NCI-H748 treated with DMSO at 0.1 percent for 48 hours (cell line): ENCODE measurements at places on chromosomes 3 and 15.

DNA sequence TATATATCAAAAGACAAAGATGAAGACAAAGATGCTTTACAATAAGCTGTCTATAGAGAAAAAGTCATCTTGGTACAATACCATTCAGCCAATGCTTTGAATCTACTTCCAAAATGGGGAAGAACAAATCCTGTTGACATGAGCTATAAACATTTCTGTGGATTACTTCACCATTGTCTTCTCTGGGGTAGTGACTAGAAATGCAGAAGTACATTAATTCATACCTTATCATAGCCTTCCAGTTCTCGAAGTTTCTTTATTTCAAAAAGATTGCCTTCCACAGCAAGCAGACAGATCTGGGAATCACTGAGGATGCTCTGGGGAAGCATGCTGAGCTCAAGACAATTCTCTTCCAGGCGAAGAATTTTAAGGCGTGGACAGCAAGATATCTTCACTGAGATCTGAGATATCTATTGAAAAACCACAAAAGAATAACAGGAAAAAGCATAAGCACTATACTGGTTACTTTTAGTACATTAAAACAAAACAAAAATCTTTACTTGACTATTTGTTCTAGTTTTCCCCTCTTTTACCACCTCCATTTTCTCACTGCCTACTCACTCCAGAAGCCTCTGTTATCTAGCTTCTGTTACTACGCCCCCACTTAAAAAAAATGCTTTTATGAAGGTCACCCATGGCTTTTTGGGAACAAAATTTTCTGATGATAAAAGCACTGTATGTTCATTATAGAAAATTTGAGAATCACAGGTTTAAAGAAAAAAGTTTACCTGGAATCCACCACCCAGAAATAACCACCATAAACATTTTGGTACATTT lies 3.6 kb downstream of the LRRC57 start:
- DNase-seq: no peak

DNA sequence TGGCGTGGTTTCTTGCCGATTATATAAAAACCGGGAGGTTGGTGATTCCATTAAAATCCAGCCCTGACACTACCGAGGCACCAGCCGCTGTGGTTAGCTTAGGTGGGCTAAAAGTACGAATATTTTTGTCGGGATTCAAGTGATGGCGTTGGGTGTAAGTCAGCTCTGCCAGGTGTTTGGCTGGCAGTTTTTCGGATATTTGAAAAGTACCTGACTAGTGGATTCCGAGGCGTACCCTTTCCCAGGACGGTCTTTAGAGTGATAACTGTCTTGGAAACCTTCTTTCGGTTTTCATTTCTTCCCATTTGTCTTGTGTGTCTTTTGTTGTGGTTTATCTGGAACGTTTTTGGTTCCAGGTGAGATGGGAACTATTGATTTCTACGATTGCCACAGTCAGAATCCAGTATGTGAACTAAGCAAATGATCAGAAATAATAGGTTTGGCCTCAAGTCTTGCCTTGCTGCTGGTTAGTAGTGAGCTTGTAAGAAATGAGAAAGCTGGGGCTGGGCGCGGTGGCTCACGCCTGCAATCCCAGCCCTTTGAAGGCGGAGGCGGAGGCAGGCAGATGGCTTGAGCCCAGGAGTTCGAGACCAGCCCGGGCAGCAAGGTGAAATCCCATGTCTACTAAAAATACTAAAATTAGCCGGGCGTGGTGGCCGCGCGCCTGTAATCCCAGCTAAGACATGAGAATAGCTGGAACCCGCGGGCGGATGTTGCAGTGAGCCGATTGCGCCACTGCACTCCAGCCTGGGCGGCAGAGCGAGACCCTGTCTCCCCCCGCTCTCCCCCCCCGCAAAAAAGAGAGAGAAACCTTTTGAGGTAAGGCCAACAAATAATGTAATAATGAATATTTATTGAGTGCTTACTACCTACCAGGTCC lies 1.4 kb downstream of the FYTTD1 start:
- DNase-seq: no peak

DNA sequence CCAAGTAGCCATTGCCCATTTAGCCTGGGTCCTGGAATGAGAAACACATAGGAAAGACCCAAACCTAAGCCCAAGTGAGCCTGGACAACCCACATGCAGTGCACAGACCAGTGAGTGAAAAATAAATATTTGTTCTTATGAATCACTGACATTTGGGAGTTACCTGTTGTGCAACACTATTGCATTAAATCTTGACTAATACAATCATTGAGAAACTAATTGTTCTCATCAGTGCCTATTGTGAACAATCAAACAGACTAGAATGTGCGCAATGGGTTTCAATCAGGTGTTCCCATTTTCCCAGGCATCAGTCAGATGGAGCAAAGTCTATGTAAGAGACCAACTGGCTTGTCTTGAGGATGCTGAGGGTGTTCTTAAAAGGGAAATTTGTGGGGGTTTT lies 54.7 kb upstream of the CNOT10 start:
- no peak for DNase-seq

DNA sequence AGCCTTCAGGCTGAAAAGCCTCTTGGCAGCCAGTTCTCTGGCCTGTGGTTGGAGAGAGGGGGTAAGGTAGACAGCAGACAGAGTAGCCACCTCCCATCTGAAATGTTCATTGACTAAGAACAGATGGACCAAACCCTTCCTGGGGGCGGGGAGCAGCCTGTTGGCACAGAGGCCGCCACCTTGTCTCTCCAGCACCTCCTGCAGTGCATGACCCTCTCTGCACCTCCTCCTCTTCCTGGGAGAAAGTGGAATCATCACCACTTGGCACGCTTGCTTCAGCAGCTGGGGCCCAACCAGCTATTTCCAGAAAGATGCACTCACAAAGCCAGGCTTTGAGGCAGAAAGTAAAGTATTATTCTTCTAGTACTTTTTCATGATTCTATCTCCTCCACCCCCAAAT lies 313.4 kb upstream of the CHRM5 start:
- no peak for DNase-seq

GRCh38 chr3:183576487-183577107 lies 21.1 kb upstream of the KLHL6 start:
- no peak for DNase-seq

DNA sequence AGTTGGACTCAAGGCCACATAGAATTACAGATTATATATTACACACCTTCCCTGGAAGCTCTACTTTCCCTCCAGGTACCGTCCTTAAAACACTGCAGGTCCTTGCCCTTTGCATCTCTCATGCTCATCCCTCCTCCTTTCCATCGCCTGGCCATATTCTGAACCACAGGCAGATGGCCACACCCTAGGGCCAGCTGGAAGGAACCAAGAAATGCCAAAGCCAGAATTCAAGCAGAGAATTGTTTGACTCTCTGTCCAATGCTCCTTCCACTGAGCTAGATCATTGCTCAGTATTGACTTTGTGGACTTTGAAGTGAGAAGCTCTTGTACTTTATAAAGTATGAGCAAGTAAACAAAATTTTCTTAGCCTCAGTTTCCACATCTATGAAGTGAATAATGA lies 170.3 kb upstream of the SLC24A5 start:
- DNase-seq: no peak

GRCh38 chr3:89571298-89571697 lies 463.9 kb downstream of the EPHA3 start:
- no peak for DNase-seq

DNA sequence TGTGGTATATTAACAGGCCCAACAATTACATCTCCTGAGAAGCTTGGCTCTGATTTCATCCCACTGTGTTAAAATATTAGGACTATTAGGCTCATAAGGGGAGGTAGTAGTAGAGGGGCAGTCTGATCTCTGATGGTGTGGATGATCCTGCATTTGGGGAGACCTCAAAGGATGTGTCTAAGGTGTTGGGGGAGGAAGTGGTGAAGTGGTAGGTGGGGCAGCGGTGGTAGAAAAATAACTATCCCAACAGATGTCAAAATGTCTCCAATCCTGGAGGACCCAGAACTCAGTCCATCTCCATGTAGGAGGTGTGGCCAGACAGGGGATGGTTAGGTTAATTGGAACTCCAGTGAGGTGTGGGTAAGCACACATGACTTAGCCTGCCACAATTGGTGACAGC lies 10.4 kb upstream of the IQCF6 start:
- no peak for DNase-seq

- no peak for DNase-seq
Measured at GRCh38 chr3:156172536-156172935, 52.2 kb downstream of the KCNAB1 start.

DNA sequence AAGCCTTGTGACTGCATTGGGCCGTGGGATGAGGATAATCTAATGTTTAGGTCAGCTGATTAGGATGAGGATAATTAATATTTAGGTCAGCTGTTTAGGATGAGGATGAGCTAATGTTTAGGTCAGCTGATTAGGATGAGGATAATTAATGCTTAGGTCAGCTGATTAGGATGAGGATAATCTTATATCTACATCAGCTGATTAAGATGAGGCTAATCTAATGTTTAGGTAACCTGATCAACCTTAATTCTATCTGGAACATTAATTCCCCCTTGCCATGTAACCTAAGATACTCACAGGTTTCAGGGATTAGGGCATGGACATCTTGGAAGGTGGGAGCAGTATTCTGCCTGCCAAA lies 362.8 kb downstream of the ULK4 start:
- no peak for DNase-seq

DNA sequence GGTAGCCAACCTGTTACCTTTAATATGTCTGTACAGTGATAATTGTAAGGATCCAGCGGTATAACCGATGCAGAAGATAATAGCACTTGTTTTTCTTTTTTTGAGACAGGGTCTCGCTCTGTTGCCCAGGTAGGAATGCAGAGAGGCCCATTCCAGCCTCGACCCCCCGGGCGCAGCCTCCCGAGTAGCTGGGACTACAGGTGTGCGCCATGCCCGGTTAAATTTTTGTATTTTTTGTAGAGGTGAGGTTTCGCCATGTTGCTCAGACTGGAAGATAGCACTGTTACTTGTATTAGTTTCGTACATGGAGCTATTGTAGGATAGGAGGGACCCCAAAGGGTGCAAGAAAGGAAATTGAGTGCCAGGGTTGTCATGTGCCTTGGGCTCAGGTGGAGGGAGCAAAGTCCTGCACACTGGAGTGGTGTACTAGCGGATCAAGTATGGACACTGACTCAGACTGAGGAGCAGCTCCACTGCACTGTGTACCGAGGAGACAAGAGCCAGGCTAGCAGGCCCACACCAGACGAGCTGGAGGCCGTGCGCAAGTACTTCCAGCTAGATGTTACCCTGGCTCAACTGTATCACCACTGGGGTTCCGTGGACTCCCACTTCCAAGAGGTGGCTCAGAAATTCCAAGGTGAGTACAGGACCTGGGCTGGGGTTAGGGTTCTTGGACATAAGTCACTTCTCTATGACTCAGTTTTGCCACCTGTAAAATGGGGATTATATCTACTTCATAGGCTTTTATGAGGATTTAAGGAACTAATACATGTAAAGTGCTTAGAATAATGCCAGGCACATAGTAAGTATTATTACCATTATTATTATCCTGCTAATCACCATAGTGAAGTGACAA lies 1.0 kb downstream of the OGG1 start:
- no peak for DNase-seq

GRCh38 chr3:32448686-32449474 lies 53.8 kb downstream of the CMTM6 start:
- DNase-seq: no peak

- DNase-seq: no peak
Measured at GRCh38 chr3:17643691-17644090, 98.7 kb downstream of the TBC1D5 start.

GRCh38 chr3:14943042-14943441 lies 4.3 kb upstream of the NR2C2 start:
- no peak for DNase-seq

- no peak for DNase-seq
Measured at GRCh38 chr3:62823461-62824050, 51.7 kb downstream of the CADPS start.

GRCh38 chr3:57680046-57680445 lies 12.8 kb downstream of the DENND6A start:
- no peak for DNase-seq

DNA sequence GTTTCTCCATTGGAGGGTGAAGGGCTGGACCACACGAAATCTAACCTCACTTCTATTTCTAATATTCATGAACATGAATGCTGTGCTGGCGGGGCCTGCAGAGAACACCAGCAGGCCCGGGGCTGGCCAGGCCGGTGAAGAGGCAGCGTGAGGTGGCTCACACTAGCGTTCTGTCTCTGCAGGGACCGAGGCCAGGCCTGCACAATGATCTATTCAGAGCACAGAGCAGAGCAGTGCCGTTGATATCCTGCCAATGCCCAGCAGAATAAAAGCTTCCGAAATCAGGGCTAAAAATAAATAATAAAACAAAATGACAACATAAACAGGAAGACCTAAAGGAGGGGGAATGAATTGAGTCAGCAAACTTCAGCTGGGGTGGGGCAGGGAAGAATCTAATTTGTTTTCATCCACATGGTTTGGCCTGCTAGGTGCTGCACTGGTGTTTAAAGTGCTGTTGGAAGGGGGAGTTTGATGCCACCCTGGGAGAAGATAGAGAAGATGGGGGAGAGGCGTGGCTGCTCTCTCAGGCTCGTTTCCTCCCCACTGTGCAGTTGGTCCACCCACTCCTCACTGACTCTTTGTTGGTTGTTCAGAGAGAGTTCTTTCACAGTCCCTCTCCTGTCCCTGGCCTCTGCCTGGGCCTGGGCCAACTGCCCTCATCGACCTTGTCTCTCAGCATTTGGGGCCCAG lies 837.1 kb downstream of the AGBL1 start:
- DNase-seq: peak; percentile 2

DNA sequence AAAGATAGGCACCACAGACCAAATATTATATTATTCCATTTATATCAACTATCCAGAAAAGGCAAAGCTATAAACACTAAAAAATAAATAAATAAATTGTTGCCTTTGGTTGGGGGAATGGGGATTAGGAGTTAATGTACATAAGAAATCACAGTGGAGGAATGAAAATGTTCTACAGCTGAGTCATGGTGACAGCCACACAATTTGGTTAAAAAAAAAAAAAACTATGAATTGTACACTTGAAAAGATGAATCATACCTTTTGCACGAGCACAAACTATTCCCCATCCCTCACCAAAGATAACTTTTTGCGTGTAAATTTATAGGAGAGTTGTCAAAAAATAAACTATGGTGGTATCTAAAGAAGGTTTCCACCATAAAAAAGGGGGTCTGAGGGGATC lies 103.2 kb downstream of the TBC1D5 start:
- DNase-seq: no peak

DNA sequence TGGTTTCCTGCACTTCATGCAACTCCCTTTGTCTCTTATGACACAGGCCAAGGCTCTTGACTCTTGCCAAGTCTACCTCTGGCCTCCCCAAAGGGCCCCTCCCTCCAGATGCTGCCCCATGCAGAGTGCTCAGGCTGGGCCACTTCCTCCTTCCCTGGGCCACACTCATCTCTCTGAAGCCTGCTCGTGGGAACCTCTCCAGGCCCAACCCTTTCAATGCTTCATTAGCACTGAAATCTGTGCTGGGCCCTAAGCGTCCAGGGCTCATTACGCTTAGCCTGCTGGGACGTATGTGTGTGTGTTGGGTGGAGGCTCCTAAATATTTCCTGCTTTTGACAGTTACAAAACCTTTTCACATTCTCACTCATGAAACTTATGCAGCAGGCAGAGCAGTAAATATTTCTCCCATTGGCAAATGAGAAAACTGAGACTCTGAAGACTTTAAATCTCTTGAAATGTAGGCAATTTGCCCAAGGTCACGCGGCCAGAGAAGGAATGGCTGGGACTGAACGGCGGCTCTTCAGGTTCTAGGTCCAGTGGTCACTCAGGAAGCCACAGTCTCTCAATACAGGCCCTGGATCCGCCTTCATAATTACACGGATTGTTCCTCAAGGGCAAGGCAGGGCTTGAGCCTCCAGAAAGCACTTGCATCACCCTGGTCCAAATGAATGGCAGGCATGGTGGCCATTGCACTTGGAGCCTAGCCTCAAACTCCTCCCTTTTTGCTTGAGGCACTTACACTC lies 241.7 kb upstream of the HES1 start:
- DNase-seq: no peak

- DNase-seq: no peak
Measured at GRCh38 chr3:184633237-184633579, 71.6 kb downstream of the EPHB3 start.
